A549 treated with GW870086 at 1 μM for 4 hours (cell line): ENCODE measurements at places on chromosomes 13 and 19. TPM values are rescaled to one million over a fixed set of nuclear protein-coding genes. Genes with fewer than 3 reads are reported as not detected.

The SHD gene
- total RNA-seq, result not detected in 5 replicates

The HDGFL2 gene
- 23.2 to 29.4 TPM (median 26.9 TPM) in 5 replicates for total RNA-seq

The GJB6 gene
- not detected in 5 replicates for total RNA-seq

The ELAVL3 gene
- 0.05 to 0.19 TPM (median 0.11 TPM) in 4 of 5 replicates, not detected in the other for total RNA-seq

The EDDM13 gene
- not detected in 5 replicates for total RNA-seq

The KLHL1 gene
- total RNA-seq, result not detected in 5 replicates
